ENCODE measurements at places on chromosomes 7 and 10. TPM values are rescaled to one million over a fixed set of nuclear protein-coding genes. Genes with fewer than 3 reads are reported as not detected.

DNA sequence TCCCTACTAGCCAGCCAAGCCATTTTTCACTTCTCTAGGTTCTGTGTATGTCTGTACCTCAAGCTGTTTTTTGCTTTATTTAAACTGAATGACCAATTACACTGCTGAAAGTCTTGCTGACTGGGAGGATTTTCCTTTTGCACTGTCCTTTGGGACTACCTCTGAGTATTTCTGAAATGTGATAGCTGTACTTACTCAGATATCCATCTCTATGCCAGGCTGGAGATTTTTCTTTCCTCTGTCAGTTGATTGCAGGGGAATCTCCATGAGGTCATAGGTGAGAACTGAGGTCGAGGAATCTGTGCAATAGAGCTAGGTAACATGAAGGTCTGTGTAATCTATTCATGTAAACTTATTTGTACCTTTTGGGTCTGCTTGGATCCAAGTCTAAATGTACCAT lies 38.9 kb upstream of the ANKRD1 start:
- DNase-seq: no peak

GRCh38 chr7:92133133-92133736 lies 1.0 kb downstream of the CYP51A1 start:
- no peak for DNase-seq

The AOC1 gene
- total RNA-seq: 0.67 TPM

DNA sequence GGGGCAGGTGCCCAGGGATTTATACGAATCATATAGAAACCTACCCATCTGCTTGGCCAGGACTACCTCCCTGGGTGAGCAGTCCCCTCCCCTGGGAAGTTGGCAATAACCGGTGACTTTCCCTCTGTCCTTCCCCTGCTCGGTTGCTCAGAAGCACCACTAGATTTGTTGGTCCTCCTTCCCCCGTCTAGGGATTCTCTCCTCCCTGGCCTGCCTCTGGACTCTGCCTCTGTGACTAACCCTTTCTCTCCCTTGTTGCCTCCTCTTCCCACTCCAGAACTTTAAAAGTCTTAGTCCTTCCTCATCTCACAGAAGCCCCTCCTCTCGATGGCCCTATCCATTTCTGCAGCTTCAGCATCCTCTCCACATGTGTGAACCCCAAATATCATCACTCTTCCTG lies 9.8 kb downstream of the CALHM3 start:
- DNase-seq: no peak

DNA sequence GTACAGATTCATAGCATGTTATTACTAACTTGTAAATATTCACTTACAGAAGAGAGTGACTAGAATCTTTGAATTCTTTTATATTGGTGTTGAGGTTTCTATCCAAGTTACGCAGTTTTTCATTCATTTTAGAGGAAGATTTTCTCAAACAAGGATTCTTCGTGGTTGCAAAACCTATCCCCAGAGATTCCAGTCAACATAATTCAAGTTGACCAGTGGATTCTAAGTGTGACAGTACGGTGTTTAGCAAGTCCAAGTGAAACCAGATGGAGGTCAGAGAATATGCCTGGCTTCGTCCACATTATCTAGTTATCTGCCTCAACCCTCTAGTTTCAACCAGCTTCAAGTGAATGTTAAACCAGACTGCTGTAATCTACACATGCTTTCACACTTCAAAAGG lies 131.9 kb downstream of the SDK1 start:
- DNase-seq: no peak

The CCSER2 gene
- 70.3 TPM for total RNA-seq

The SNX13 gene
- 65.8 TPM for total RNA-seq

The C10orf95 gene
- 0.22 TPM for total RNA-seq

DNA sequence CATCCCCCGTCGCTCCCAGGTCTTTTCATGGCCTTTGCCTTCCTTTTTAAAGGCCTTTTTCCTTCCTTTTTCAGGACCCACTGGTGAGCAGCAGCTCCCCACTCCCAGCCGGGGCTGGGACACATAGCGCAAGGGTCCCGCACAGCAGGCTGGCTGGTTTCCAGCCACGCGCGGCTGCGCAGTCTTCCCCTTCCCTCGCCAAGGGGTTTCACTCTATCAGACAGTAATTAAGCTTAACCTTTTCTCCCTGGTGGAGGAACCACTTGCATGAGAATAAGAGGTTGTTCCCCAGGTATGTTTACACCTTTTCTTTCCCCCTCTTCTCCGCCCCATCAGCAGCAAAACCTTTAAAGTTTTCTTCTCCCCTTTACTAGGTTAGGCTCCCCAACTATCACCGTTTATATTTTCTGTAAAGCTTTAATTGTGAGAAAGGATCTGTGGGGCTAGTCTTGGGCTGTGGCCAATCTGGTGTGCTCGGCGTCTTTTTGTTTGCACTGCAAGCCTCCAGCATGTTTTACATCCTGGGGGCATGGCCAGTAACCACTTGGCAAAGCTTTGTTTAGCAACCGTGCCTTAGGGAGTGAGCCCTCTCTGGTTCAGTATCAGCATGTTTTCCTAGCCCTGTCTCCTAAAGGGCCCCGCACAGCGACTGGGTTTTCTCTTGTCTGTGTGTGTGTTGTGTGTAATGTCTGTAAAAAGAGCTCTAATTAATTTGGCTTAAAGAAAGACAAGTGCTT lies 219.6 kb downstream of the PHF14 start:
- DNase-seq: no peak

DNA sequence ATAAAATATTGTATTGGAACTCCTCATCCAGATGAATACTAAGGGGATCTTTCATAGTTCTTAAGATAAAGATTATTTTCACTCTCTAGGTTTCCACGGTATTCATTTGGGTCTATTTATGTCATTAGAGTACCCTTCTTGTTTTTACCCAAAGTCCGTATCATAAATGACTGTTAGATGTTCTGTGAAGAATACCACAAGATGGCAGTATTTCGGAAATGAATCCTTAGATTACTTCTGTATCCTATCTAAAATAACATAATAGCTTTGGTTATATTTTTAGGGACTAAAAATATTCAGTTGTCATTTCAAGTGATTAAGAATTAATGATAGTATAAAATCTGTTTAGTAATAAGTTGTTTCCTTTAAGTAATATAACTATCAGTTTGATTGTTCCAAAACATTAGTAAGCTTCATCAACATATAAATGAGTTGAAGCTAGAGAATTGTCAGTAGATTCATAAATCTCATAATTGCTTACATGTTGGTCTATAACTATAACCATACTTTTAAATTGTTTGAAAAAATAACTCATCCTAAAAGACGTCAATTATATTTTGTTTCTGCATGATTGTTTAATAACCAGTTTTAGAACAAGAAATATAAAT lies 337.5 kb upstream of the KCND2 start:
- DNase-seq: no peak

GRCh38 chr7:48094861-48095293 lies 5.8 kb downstream of the UPP1 start:
- DNase-seq: no peak

GRCh38 chr10:24262929-24263590 lies 54.1 kb downstream of the KIAA1217 start:
- DNase-seq: no peak

The MNX1 gene
- not detected for total RNA-seq

DNA sequence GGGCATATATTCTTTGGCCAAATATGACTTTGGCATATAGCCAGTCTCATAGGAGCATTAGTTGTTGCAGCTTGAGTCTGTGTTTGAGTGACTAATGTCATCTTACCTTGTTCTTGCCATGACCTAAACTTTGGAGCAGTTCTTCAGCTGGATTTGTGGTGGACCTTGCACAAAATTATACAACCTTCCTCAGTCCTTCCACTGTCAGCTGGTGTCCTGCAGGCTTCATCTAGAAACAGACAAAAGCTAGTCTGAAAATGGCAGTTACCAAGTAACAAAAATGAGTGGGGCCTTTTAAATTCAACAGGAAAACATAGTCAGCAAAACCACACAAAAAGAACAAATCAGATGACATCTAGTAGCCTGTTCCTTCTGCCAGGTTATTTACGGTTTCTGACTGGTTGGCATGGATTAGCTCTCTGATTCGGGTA lies 59.5 kb upstream of the HECTD2 start:
- no peak for DNase-seq

The TMEM236 gene
- 3.0 TPM for total RNA-seq

DNA sequence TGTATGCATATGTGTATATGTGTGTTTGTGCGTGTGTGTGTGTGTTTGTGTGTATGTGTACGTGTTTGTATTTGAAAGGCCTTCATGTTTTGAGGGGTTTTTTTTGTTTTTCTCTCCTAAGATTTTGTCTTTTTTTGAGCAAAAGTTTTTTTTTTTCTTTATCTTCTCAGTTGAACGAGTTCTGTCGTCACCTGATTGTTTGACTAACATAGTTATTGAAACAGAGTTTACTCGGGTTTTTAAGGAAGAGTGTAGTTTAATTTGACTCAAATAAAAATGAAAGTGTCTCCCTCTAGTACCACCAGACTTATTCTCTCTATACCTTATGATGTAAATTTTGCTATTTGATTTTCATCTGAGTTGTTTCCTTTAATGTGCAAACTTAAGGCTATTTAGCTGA lies 73.5 kb downstream of the ST8SIA6 start:
- DNase-seq: no peak

DNA sequence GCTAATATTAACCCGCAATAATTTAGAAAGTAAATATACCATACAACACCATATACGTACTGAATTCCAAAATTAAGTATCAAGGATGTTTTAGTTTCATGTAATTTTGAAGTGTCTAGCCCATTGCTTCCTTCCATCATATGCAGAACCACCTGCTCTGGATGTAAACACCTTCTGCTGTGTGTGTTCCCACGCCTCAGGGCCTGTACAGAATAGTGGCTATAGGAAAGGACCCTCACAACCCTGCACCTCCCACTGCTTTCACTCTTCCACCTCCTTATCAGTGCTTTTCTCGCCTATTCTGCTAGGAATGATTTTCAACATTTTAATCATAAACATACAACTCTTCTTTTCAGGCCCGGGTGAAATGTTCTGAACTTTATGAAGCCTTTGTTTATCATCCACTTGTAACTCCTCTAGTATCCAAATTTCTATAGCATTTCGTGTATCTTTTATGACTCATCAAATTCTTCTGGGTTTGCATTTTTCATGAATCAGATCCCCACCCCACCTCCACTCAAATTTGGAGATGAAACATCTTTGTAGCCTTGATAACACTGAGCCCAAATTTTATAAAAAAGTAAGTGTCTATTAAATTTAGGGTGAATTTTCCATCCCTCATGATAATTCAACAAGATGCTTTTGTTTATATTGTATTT lies 1106.8 kb upstream of the C7orf33 start:
- DNase-seq: no peak

The EPDR1 gene
- 46.3 TPM for total RNA-seq

- no peak for DNase-seq
Measured at GRCh38 chr7:140506788-140507464, 27.6 kb upstream of the MKRN1 start.

The NACAD gene
- 6.2 TPM for total RNA-seq

DNA sequence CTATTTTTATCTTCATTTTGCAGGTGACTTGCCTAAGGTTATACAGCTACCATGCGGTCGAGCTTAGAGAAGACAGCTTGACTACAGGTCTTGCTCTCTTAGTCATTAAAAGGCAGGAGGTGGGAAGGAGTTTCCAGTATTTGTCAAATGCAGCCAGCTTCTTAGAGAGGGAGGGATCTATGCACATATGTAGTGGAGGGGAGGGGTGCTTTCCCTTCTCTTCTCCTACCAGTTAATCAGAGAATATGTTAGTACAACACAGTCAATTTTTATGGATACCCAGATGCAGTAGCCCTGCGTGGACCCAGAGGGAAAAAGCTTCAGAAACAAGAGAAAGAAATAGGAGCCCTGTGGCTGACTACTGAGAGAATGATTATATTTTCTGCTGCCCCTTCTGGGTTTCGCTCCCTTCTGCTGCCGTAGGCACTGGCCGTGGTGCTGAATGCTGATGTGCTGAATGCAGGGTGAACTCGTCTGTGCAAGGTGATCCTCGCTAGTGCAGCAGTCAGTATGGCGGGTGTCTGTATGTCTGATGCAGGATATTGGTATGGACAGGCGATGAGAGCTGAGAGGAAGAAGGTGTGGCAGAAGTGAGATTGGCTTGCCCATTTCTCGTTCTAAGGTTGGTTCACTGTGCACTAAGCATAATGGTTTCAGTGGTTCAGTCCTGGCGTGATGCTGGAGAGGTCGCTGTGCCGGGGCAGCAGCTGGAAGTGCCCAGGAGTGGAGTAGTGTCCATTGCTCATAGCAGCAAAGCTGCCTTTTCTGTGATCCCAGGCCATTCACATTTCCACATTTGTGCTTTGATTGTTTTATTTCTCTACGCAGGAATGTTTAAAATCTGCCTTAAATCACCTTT lies 189.2 kb upstream of the PODXL start:
- DNase-seq: no peak

The ACHE gene
- total RNA-seq: 1.9 TPM

DNA sequence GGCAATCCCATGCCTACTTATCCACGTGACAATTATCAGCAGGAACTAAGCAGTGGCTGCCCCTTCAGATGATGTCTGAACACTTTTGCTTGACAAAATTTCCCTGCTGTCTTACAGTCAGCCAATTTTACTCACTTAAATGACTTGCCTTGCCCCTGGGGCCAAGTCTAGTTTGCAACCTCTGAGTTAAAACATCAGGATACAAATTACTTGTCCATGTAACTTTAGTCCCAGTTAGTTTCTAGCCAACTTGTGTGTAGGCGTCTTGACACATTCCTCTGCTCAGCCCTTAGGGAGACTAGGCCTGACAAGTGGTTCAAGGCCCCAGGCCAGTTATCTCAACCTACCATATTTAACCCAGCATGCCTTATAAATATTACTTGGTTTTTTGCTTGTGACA lies 11.6 kb upstream of the TYSND1 start:
- DNase-seq: no peak

The GIMAP5 gene
- total RNA-seq: 26.6 TPM

The AKR1C4 gene
- not detected for total RNA-seq

DNA sequence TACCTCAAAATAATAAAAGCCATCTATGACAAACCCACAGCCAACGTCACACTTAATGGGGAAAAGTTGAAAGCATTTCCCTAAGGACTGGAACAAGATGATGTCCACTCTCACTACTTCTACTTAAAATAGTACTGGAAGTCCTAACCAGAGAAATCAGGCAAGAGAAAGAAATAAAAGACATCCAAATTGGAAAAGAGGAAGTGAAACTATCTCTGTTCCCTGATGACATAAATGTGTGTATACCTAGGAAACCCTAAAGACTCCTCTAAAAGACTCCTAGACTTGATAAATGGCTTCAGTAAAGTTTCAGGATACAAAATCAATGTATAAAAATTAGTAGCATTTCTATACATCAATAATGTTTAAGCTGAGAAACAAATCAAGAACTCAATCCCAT lies 314.1 kb downstream of the WDR37 start:
- DNase-seq: no peak

GRCh38 chr7:29360633-29361625 lies 166.4 kb downstream of the CHN2 start:
- DNase-seq: no peak

- DNase-seq: no peak
Measured at GRCh38 chr7:150931199-150931869, 46.8 kb downstream of the KCNH2 start.

DNA sequence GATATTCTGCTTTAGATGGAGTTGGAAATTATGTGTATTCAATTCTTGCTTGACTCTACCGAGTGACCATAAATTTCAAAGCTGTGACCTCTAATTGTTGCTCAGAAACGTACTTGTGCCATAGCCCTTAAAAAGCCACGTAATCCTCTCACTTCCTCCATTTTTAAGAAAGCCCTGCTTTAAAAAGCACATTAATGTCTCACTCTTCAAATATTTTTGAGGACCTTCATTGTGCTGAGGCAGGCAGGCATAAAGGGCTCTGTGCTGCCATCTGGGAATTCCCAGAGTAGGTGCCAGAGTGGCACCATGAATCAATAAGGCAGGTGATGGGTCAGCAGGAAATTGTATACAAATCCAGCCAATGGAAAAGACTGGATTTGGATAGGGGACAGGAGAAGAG lies 97.7 kb upstream of the FAM204A start:
- no peak for DNase-seq

GRCh38 chr7:124399941-124400340 lies 365.7 kb downstream of the GPR37 start:
- no peak for DNase-seq

Data from mesenteric fat pad (tissue), 1 donor.